Activated CD4-positive, alpha-beta T cell treated with anti-CD3 and anti-CD28 coated beads, Interleukin-2, Interleukin-4, amounts not matched to agents 100 ng/mL and 50 ng/mL, durations not matched to agents 16 hours and 8 hours (primary cell): ENCODE measurements at places on chromosomes 16 and 17.
A peak's percentile ranks its signal among the peaks of the same experiment; 100 is the strongest.

GRCh38 chr16:24272379-24272778, 16.2 kb downstream of the CACNG3 start:
- no peak for DNase-seq

DNA sequence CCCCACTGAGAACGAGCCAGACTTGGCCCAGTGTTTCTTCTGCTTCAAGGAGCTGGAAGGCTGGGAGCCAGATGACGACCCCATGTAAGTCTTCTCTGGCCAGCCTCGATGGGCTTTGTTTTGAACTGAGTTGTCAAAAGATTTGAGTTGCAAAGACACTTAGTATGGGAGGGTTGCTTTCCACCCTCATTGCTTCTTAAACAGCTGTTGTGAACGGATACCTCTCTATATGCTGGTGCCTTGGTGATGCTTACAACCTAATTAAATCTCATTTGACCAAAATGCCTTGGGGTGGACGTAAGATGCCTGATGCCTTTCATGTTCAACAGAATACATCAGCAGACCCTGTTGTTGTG, 631 bp downstream of the BIRC5 start:
- no peak for DNase-seq

DNA sequence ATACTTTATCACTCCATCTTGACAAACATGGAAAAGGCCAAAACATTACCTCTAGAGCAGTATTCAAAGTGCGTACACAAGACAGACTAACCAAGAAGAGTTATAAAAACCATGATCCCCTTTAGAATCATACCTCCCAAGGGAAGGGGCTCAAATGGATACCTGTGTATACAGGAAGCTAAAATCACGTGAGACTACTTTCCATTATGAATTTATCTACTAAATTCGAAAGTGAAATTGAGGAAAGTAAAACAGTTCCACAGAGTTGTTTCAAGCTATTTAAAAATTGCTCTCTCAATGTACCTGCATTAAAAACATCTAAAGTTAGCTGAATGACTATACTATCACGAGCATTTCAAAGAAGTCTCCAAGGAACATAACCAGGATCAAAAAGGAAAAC, 32.7 kb downstream of the AP1G1 start:
- no peak for DNase-seq

GRCh38 chr16:17773698-17774101, 302.9 kb upstream of the XYLT1 start:
- no peak for DNase-seq

DNA sequence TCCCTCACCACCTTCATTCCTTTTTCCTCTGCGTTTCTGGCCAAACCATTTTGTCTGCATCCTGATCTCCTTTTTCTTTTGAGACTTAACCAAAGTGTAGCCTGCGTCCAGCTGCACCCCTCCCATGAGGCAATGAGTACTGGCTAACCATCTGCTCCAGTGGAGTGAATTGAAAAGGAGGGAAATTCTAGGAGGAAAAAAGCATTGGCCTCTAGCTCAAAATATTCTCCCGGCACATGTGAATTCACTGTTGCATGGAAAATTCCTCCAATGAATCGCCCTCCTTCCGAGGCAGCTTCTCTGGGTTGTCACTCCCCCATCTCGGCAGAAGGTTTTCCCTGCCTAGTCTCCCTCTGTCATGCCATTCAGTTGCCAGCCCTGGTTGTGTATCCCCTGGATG, 5.6 kb downstream of the RAP1GAP2 start:
- no peak for DNase-seq

- DNase-seq: peak; percentile 83
Measured at GRCh38 chr17:38701504-38702165, 3.4 kb upstream of the MLLT6 start.

- no peak for DNase-seq
Measured at GRCh38 chr17:81434072-81434471, 38.8 kb downstream of the BAHCC1 start.
